ENCODE measurements at places on chromosomes 7 and 10.

DNA sequence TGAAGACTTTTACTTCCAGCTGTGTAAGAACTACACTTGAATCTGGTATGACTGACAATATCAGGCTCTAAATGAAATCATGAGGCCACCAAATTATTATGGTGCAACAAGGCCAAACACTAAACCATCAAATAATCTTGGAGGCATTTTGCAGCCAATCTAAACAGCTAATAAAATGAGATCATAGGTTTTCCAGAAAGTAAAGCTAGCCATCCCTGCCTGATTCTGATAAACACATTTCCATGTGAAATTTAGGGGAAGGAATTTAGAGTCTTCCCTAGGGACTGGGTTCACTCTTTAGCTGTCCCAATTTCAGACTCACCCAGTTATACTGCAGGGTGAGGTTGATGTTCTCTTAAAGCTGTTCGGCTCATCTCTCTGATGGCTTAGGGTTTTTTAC is 190.3 kb upstream of the TMEM196 start:
- DNase-seq, result no peak

DNA sequence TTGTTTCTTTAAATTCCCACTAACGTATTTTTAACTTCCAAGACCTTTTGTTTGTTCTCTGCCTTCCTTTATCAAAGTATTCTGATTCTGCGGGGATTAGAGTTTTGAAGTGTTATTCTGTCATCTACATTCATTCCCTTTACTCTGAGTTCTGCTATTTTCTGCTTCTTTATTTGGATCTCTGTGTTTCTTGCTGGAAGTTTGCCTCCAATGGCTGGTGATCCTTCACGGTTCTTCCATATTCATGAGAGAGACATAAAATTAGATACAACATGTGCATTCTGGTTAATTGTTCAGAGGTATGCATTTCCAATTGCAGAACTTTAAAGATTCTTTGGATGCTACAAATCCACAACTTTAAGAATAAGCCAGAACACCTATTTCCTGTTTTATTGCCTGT is 244.7 kb upstream of the ADARB2 start:
- no peak for DNase-seq

- no peak for DNase-seq
Measured at GRCh38 chr7:101911800-101912715, 94.6 kb downstream of the CUX1 start.

GRCh38 chr10:30413996-30414576 is 19.9 kb upstream of the MAP3K8 start:
- DNase-seq, result no peak

GRCh38 chr10:55398497-55398882 is 597.5 kb upstream of the PCDH15 start:
- no peak for DNase-seq

DNA sequence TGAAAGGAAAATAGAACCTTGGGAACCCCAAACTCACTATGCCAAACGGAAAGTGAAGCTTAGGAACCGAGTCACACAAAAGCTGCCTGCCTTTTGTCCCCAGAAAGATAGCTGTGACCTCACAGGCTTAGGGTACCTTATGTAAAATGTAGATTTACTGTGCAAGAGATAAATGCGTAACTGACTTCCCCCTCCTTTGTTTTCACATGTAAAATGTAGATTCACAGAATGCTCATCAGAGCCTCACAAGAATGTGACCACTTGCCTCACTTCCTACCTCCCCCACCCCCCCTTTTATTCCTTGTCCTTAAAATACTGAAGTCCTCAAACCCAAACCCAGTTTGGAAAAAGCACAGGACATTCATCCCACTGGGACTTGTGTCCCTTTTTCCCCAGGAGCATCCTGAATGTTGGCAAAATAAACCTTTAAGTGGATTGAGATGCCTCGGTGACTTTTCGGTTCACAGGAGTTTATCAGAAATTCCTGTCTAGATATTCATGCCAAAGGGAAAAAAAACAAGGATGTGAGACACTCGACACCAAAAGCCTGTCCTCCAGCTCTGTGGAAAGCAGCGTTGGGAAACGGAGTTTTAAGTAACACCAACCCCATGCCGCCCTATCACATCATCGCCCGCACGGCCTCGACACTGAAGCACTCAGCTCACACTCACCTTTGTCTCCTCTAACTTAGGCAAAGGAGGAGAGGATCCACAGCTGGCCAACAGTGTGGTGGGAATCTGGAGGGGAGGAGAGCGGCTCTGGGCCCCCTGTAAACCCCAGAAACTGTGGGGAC is 45.9 kb downstream of the SVIL start:
- DNase-seq, result no peak

DNA sequence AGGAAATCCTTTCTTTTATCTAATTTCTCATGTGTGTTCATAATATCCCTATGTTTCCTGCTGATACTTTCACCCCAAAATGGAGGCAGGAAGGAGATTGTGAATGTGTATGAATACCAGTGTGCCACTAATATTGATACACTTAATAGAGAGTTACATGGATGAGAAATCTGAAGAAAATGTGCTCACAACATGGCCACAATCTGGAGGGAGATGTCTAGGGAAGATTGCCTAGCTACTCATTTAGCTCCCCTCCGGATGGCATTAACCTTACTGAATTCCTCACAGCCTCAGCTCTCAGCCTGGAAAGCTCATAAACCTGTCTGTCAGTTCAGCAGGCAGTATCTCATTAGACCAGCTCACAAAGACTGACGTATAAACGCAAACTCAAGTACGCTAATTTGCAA is 23.4 kb upstream of the DMTF1 start:
- DNase-seq, result no peak

- DNase-seq, result no peak
Measured at GRCh38 chr7:140688341-140688740, 8.2 kb upstream of the NDUFB2 start.

GRCh38 chr7:98354511-98355249 is 46.2 kb downstream of the BAIAP2L1 start:
- no peak for DNase-seq

DNA sequence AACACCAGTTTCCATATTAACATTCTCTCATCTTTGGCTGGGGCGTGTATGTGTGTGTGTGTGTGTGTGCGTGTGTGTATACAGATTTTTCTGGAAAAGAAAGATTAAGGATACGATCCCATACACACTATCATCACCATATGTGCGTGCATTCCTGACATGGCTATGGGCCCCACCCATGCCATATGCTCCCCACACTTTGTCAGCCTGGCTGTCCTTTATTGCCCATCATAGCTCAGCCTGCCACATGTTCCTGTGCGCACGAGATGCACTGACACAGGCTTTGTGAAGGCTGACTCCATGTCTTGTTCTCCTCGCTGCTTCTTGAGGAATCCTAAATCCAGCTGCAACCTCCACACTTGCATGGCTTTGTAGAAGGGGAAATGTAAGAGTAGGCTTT is 984.1 kb downstream of the LRMDA start:
- no peak for DNase-seq

DNA sequence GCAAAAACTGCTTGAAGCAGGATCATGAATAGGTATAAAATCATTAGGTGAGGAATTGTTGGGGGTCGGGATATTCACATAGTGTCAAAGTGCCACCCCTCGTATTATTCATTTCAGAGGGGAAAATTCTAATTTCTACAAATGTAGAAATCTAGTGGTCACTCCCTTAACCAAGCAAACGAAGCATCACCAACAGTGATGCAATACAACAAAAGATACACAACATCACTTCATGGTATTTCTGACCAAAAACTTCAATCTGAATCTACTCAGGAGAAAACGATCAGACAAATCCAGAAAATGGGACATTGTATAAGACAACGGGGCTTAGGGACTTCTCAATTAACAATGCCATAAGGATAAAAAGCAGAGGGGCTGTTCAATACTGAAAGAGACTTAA is 26.3 kb upstream of the FAM170B start:
- no peak for DNase-seq

GRCh38 chr7:126040114-126041045 is 1110.8 kb upstream of the POT1 start:
- no peak for DNase-seq

GRCh38 chr10:49177391-49178355 is 10.5 kb downstream of the TMEM273 start:
- DNase-seq, result no peak

DNA sequence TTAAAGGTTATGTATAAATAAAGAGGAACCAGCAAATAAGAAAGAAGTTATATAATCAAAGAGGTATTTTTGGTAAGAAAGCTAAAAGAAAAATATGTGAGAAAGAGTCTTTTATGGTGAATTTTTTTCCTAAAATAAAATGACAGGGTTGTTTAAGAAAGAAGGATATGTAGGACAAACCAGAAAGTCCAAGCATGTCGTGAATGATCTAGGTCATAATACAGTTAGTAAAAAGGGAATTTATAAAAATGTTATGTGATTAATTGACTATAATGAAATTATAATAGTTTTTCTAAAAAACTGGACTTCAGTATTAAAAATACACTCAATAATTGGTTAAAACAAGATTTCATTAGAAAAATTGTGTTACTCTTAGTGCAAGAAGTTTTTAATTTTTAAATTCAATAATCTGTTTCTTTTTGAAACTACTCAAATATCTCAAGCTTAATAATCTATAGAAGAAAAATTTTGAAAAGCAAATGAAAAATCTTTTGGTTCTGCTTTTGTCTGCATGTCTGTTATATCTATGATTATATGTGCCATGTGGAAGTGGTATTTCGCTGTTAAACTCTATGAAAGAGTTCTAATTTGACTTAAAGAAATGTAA is 23.3 kb downstream of the AVL9 start:
- DNase-seq, result no peak

- no peak for DNase-seq
Measured at GRCh38 chr7:97088364-97088763, 29.1 kb upstream of the SDHAF3 start.

GRCh38 chr10:101287997-101288635 is 58.9 kb upstream of the LBX1 start:
- DNase-seq, result no peak

- DNase-seq, result peak; percentile 15
Measured at GRCh38 chr7:37441386-37441760, 7.3 kb downstream of the ELMO1 start.

DNA sequence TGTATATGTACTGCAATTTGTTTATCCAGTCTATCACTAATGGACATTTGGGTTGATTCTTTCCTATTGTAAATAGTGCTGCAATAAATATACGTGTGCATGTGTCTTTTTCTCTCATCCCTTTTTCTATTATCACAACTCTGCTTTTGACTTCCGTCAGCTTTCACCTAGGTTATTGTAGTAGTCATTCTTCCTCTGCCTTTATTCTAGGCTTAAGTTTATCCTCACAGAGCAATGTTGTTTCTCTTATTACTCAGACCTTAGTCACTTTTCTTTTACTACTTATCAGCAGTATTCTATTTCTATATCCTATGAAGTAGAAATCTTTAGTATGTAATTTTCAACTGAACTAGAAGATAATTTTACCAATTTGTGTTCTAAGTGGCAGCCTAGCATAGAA is 175.3 kb upstream of the SEMA3E start:
- DNase-seq, result no peak

GRCh38 chr10:69472142-69472541 is 20.9 kb downstream of the TSPAN15 start:
- DNase-seq, result no peak

GRCh38 chr7:29852457-29852856 is 46.1 kb downstream of the WIPF3 start:
- no peak for DNase-seq

DNA sequence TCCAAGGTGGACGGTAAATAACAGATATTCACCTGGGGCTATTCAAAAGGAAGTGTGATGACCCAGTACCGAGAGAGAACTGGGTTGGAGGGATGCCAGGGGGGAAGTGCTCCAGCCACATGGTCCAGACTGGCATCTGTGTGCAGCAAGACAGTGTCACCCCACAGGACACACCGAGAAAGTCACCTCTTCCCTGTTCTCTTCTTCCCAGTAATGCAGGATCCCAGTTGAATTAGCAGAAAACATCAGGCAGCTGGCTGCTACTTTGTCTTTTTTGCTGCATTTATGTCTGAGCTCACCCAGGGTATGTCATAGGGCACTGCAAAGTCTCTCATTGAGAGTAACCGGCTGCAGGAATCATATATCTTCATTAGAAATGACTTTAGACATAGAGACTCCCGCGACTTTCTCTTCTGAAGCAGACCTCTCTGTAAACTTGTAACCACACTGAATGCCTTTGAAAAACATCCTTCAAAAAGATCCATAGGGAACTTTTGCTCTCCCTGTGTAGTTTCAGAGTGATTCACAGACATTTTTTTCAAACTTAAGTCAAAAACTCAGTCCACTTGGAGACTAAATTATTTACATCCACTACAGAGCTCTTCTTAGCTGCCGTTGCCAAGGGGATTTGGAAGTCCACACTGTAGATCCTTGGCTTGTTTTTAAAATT is 609.0 kb upstream of the DPP6 start:
- no peak for DNase-seq

GRCh38 chr10:13984647-13985155 is 346.0 kb downstream of the FRMD4A start:
- no peak for DNase-seq

DNA sequence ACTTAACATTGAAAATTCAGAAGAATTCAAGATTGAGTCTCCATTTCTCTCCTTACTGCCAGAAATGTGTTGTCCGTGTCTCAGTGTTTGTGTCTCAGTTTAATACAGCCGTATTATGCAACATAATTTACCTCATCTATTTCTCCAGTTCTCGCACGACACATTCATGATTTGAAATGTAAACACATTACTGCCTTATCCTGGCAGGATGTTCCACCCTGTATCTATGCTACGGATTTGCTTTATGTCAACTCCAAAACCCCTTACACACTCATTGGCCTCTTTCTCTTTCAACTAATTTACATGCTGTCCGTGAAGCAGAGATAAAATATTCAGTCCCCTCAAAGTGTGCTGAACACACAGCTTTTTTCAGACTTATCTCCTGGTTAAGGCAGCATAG is 653.7 kb upstream of the SEMA3D start:
- DNase-seq, result no peak

DNA sequence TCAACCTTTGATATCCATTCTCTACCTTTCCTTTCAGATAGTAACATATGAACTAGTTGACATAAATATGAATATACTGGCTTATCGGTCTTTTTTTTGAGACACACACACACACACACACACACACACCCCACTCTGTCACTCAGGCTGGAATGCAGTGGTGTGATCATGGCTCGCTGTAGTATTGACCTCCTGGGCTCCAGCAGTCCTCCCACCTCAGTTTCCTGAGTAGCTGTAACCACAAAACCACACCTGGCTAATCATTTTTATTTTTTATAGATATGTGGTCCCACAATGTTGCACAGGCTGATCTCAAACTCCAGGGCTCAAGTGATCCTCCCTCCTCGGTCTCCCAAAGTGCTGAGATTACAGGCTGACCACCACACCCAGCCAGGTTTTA is 14.2 kb upstream of the NT5C3A start:
- DNase-seq, result no peak
